T47D (cell line): ENCODE measurements at places on chromosomes 5 and 9.

- no peak for DNase-seq
These were observed 74.6 kb downstream of the GOLPH3 start for GRCh38 chr5:32099486-32100035.

DNA sequence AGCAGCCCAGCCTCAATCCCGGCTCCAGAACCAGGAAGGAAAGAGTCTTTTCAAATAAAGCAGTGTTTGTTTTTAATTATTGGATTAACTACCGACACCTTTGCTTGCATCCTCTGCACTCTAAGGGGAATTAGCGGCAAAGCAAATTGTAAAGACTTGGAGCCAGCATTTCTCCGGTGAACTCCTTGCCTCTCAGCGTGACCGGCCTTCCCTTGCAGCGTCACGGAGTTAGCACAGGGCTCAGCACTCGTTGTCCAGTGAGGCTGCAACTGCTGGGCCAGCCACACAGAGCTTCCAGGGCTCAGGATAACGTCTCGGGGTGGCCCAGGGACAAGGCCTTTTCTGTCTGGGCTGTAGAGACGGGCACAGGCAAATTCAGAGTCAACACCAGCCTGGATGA, 180.6 kb downstream of the OLFM1 start:
- no peak for DNase-seq

GRCh38 chr5:75337366-75338021, 474 bp downstream of the HMGCR start:
- peak; percentile 24 for DNase-seq

DNA sequence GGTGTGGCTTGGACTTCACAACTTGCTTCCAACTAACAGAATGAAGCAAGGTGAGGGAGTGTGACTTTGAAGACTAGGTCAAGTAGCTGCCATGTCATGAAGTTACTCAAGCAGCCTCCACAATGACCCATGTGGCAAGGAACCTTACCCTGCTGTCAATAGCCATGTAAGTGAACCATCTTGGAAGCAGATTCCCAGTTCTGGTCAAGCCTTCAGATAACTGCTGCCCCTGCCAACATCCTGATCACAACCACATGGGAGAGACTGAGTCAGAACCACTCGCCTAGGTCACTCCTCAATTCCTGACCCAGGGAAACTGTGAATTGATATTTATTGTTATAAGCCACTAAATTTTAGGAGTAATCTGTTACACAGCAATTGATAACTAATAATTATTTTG, 10.9 kb downstream of the ZCCHC10 start:
- no peak for DNase-seq

- DNase-seq = no peak
These were observed 99.6 kb downstream of the DOCK2 start for GRCh38 chr5:169736653-169737052.

DNA sequence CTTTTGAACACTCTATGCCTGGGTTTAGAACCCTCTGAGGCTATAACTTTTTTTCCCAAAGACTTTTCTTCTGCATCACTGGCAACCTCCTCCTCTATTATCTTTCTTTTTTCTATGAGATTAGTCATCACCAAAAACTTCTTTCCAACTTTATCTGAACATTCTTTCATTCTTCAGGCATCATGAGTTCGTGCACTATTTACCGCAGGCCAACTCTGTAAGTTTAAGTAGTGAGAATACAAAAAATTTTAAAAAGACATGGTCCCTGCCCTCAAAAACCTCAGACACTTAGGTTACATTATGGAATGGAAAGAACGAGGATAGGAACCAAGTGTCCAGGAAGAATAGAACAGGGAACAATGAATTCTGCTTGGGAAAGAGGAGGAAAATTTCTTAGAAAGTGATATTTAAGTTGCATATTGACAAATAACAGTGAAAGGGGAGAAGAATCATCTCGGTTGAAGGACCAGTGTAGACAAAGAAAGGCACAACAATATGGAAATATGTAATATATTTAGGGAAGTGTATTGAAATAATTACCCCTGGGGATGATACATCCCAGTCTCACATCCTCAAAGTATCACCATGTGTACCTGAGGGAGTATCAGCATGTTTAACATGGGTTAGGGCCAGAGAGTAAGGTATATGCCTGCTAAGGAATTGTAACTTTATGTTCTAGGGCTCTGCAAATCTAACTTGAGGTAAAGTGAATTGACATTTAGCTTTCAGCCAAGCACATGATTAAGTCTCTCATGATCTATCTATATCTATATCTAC, 196.5 kb upstream of the NREP start:
- no peak for DNase-seq

GRCh38 chr5:4947893-4948536, 192.1 kb upstream of the ADAMTS16 start:
- DNase-seq = no peak

DNA sequence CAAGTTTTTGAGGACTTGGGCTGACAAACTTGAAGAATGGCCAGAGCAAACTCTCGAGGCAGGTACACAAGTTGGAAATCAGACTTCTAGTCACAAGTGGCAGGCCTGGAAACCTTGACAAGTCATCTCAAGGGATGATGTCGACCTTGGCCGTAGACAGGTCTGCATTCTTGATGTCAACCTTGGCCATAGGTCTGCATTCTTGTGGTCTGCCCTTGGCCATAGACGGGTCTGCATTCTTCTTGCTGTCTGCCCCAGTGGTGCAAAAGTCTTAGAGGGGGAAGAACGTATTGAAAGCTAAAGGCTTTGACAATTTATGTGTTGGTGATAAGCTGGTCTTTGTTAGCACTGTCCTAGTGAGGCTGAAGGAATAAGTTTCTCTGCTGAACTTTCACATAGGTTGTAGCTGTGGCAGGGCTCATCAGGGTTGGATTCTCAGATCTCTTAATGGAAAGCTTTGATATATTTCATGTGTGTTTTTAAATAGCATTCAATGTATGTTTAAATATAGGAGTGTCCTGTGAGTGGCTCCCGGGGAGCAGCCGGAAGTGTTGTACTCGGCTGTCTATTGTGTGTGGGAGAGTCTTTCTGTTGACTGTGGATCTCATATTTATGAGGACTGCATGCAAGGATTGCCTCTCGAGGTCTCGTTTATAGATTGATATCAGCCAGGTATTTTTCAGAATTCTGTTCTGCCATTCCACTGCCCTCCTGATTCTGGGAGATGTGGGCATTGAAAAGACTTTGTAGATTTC, 27.0 kb downstream of the SUB1 start:
- DNase-seq = no peak

- DNase-seq = no peak
These were observed 42.8 kb upstream of the EGFL7 start for GRCh38 chr9:136619742-136620440.

DNA sequence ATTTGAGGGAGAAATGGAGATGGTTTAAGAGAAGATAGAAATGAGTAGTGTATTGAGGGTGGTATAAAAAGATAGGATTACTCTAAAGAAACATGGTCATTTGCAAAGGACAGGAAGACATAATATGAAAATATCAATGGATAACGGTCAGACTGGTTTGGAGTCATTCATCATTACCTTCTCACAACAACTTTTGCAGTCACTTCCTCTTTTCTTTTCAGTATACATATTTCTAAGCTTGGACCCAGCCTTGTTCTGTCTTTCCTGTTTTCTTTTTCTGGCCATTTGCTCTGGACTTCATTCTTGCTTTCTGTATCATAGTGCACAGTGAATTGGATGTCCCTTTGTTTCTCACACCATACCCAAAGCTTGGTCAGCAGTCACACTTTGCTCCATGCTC, 966.5 kb upstream of the TYRP1 start:
- no peak for DNase-seq

DNA sequence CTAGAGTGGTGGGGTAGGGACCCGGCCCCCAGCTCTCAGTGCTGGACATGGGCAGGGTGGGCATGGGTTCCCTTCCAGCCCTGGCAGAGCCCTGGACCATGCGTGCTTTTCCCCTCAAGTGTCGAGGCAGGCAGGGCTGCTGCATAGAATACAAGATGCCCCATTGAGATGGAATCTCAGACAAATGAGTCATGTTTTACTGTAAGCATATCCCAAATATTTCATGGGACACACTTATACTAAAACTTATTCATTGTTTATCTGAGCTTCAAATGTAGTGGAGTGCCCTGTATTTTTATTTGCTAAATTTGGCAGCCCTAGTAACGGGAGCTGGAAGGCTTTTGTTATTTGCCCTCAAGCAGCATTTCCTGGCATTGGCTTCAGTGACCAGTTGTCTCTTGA, 3.2 kb upstream of the RNU6ATAC start:
- DNase-seq = no peak

- DNase-seq = no peak
These were observed 598 bp upstream of the TMED7 start for GRCh38 chr5:115626445-115626823.

- DNase-seq = peak; percentile 85
These were observed 38.8 kb upstream of the GLRX start for GRCh38 chr5:95861221-95861863.

- no peak for DNase-seq
These were observed 199.2 kb upstream of the ANKRD55 start for GRCh38 chr5:56432321-56432720.

GRCh38 chr9:136626740-136627642, 35.7 kb upstream of the EGFL7 start:
- DNase-seq = peak; percentile 47

- no peak for DNase-seq
These were observed 306.8 kb downstream of the ZNF608 start for GRCh38 chr5:124439609-124440008.

DNA sequence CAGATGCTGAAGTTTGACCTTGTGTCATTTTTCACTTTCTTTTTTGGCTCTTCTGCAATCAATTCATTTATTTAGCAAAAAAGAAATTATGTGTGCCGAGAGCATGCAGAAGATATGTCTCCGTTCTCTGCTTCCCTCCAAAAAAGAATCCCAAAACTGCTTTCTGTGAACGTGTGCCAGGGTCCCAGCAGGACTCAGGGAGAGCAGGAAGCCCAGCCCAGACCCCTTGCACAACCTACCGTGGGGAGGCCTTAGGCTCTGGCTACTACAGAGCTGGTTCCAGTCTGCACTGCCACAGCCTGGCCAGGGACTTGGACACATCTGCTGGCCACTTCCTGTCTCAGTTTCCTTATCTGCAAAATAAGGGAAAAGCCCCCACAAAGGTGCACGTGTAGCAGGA, 2.4 kb downstream of the FGFR4 start:
- no peak for DNase-seq

GRCh38 chr5:140544986-140545385, 2.5 kb upstream of the EIF4EBP3 start:
- no peak for DNase-seq

DNA sequence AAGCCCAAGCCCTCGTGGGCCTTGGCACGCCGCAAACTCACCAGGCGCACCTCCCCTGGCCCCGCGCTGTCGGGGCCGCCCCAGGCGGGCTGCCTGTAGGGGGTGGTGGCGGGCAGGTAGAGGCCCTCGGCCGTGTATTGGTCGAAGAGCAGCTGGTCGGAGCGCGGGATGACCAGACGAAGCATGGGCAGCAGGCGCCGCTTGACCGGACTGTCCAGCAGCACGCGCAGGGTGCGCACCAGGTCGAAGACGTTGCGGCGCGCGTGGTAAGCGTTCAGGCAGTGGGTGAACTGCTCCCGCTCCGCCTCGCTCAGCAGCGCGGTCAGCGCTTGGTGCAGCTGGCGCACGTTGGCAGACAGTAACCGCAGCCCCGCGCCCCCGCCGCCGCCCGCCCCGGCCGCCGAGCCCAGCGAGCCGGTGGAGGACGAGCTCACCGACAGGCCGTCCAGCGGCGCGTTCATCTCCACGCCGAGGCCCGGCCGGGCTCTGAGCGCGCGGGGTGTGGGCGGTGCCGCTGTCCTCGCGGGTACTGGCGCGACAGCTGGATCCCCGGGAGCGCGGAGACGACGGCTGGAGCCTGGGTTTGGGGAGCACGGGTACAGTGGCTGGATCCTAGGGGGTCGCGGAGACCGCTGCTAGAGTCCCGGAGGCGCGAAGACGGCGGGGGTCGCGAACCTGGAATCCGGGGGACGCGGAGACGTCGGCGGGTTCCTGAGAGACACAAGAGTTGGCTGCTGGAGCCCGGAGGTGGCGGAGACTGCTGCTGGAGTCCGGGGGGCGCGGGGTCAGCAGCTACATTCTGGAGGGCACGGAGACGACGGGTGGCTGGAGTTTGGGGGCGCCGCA, 709 bp downstream of the WHRN start:
- peak; percentile 88 for DNase-seq

- DNase-seq = no peak
These were observed 41.9 kb upstream of the RIC1 start for GRCh38 chr9:5587024-5587423.

DNA sequence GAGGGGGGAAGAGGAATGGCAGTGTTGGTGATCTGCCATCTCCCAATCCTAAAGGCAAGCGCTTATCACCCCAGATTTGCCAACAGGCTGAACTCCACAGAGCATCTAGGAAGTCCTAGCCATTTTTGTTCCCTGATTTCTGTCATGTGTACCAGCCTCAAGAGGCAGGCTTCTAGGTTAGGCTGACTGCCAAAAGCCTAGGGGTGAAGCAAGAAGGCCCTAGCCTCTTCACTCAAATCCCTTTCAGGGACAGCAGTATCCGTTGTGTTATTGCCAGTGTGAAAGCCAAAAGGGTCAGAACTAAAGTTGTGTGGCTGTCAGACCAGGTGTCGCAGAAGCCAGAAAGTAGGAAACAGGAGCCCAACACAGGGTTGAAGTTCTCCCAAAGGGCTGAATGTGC, 14.7 kb downstream of the IGIP start:
- no peak for DNase-seq

DNA sequence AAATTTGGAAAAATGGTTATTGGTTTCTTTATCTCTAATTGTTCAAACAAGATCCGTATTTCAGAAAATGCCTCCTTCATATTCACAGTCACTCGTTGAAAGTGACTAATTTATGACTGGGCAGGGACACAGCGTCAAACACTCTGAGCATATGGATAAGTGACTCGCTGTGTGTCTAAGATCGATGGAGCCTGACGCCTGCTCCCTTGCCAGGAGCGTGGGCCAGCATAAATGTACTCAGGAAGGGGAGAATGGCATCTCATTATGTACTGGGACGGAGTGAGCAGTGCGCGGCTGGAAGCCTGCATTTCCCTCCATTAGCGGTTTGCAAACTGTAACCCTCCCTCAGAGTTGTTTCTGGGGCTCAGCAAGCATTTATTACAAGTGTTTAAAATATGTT, 79.8 kb upstream of the CAST start:
- DNase-seq = no peak

- peak; percentile 51 for DNase-seq
These were observed 69.2 kb downstream of the SYK start for GRCh38 chr9:90870621-90871326.

GRCh38 chr5:82255844-82256243, 22.3 kb downstream of the RPS23 start:
- DNase-seq = no peak

GRCh38 chr5:60649288-60649917, 50.6 kb downstream of the DEPDC1B start:
- no peak for DNase-seq

GRCh38 chr5:168765551-168766425, 186.6 kb upstream of the PANK3 start:
- no peak for DNase-seq

- no peak for DNase-seq
These were observed 27.8 kb downstream of the ERBIN start for GRCh38 chr5:65954200-65954599.
